ENCODE measurements at places on chromosomes 4 and X.

GRCh38 chrX:22399437-22400192 lies 126.9 kb downstream of the CBLL2 start:
- no peak for DNase-seq

- no peak for DNase-seq
Observed at GRCh38 chr4:104501290-104501689, 6.6 kb upstream of the CXXC4 start.

GRCh38 chrX:23919706-23920320 lies 12.0 kb downstream of the CXorf58 start:
- no peak for DNase-seq

DNA sequence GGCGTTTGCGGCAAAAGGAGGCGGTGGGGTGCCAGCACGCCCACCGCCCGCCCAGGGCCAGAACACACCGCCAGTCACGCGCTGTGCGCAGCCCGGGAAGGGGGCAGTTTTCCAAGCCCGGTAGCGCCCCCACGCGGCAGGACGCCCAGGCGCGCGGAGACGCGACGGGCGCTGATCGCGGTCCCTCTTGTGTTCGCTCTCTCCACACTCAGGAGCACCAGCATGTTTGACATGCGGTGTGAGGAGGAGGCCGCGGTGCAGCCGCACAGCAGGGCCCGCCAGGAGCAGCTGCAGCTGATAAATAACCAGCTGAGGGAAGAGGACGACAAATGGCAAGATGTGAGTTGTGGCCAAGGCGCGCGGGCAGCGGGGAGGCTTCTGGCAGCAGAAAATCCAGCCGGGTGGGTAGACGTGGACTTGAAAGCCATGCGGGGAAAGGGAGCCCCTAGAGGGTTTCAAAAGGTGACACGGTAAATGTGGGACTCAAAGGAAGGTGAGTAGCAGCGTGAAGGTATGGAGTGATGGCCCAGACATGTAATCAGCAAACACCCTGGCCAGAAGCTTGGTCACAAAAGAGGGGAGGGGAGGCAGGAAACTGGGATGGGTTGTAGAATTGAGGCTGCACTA lies 104.1 kb downstream of the PHOX2B start:
- no peak for DNase-seq

DNA sequence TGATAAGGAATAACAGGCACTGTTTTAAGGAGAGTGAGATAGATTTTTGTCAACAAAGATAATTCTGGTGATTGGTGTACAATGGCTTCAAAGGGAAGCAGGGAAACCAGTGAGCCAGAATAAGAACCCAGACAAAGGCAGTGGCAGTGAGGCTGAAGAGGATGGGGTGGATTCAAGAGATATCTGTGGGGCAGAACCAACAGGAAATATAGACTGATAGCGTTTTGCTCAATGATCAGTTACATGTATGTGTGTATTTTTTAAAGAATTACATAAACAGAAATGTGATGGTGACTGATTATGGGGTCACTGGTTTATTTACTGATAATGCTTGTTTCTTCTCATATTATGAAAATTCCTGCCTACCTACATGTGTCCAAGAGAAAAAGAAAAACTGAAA lies 66.4 kb downstream of the AMMECR1 start:
- no peak for DNase-seq

Measured in CD4-positive, alpha-beta T cell treated with Interleukin-21 for 1 hour (primary cell).